CD4-positive, alpha-beta T cell treated with Interleukin-6 for 4 hours (primary cell): ENCODE measurements at places on chromosomes 13 and 19.
A peak's percentile ranks its signal among the peaks of the same experiment; 100 is the strongest.

DNA sequence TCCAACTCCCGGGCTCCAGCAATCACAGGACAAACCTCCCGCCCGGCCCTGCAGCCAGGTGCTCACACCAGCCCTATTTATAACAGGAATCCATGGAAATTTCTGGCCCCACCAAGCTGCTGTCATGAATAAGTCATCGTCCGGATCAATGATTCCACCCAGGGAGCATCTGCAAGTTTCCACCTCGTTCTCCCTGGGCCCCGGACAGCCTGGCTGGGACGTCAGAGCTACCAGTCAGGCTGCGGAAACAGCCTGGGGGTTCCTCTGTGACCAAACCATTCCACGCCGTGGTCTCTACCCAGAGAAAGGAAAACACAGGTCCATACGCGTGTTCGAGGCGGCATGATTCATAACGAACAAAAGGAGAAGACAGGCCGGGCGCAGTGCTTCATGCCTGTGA, 20.7 kb upstream of the PTBP1 start:
- no peak for DNase-seq

DNA sequence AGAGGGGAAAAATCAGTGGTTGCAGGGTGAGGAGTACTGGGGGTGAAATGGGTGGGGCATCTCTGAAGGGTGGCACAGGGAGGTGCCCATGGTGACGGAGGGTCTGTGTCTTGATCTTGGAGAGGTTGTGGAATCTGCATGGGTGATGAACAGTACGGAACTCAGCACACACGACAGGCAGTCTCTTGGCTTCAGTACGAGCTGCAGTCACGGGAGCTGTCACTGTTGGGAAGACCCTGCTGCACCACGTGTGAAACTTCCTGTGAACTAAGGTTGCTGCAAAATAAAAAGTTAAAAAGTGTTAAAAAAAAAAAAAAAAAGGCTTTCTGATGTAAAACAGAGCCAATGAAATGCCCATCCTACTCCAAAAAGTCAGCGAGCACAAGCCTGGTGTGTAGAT, 34.3 kb downstream of the TEX29 start:
- no peak for DNase-seq

DNA sequence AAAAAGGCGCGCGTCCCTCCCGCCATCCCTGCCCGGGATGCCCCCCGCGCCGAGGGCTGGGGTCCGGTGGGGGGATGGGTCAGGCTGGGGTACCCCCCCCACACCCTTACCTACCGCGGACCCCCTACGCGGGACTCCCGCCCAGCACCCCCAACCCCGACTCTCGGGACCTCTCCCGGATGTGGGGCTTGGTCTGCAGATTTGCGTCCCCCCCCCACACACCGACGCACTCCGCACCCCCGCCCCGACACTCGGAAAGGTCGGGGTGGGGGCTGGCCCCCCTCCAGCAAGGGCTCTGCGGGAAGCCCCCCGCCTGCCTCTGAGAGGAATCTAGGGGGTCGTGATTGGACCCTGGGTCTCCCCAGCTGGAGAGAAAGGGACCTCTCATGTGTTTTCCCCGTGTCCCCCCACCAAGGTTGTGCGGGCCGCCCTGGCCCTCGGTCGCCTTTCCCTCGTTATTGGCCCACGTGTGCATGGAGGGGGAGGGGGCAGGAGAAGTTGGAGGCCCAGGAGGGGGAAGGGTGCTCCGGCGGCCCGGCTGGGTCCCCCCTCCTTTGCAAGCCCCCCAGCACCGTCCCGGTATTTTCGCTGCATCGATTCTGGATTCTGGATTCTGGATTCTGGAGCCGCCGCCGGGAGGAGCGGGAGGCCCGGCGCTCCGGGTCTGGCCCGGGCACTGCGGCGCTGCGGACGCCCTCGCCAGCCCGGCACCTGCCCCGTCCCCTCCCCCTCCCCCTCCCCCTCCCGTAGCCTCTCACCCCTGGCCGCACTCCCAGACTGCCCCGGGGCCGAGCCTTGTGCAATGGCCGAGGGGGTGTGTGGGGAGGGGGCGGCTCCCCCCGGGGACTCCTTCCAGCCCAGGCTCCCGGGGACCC, 607 bp downstream of the NFIC start:
- DNase-seq: peak; percentile 34

DNA sequence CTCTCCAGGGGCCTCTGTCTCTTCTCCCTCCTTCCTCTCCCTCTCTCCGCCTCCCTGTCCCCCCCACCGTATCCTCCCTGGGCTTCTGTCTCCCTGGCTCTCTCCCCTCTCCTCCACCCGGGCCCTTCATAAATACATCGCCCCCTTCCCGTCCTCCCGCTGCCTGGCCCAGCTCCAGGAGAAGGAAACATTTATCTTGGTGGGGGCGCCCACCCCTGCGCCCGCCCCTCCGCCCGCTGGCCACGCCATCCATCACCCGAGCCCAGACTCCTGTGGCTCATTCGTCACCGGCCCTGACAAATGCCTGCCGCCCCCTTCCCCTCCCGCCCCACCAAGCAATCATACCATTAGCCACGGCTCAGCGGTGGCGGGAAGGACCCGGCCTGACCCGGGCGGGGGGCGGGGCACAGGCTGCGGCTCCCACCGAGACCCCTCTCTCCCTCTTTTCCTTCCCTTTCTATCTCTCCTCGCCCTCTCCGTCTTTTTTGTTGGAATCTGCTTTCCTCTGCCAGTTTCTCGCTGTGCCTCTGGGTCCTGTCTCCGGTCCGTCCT, 2.6 kb upstream of the MEIS3 start:
- no peak for DNase-seq

- DNase-seq: no peak
These were observed 76.0 kb upstream of the LSM14A start for GRCh38 chr19:34096020-34096915.
